ENCODE measurements at places on chromosomes 1 and 21. TPM values are rescaled to one million over a fixed set of nuclear protein-coding genes. Genes with fewer than 3 reads are reported as not detected.

DNA sequence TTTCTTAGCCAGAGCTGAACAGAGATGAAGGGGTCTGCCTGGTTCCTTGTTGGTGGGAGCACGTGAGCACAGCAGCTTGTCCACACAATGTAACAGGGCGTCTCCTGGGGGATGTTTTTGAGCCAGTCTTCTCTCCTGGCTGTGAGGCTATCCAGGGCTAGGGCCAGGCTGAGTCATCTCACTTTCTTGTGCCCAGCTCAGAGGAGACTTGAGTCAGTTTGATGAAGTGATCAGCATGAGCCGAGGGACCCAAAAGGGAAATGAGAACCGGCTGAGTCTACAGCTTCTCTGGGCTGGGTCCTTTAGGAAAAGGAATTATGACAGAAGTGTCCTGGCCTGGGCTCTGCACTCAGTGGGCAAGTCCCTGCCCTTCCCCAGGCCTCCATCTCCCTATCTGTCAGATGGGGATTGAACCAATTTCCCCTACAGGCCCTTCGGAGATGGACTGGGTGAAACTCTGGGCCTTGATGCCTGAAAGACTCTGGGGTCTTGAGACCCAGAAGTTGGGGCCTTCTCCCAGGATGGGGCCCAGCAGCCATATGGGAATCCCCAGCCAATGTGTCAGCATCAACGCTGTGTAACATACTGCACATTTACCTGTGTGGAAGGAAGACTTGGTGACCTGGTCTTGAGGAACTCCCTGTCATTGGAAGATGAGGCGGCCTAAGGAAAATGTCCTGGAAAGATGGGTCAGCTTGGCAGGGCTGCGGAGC, 36.6 kb downstream of the DMRTB1 start:
- DNase-seq = no peak

- no peak for DNase-seq
These were observed 164.5 kb upstream of the ETV3 start for GRCh38 chr1:157302724-157303123.

DIO1 gene
- polyA plus RNA-seq = not detected

ARHGEF10L gene
- polyA plus RNA-seq = 5.2 TPM

Data from A549 (cell line).